ENCODE measurements at places on chromosomes 12 and 14. TPM values are rescaled to one million over a fixed set of nuclear protein-coding genes. Genes with fewer than 3 reads are reported as not detected.

GRCh38 chr12:109566424-109566823, 6.9 kb downstream of the MMAB start:
- H3K36me3 ChIP-seq, result 0 out of 2 replicates have a peak, but pooled peaks cover under 1% of the 10 kb centered on the region
- H3K27ac ChIP-seq, result no peak overlapping the region
- no peak for DNase-seq
- no peaks in the 10 kb centered on the region for H3K4me1 ChIP-seq
- H3K4me3 ChIP-seq, result no peak overlapping the region

DNA sequence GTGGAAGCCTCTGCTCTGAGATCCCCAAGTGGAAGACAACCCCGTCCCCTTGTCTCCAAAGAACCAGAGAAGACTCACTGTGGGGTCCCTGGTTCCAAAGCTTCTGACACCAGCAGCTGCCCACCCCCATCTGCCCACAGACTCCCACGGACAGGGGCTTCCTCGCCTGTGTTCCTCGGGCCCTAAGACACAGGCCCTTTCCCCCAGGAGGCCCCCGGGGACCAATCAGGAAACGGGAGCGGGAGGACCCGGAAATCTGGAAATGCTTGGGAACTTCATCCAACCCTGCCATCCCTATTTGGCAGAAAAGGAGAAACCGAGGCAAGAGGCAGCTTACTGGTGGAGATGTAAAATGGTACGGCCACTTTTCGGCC, 113.1 kb downstream of the NCOR2 start:
- no peaks in the 10 kb centered on the region for H3K27me3 ChIP-seq
- no peak overlapping the region for H3K4me3 ChIP-seq
- H3K4me1 ChIP-seq, result no peaks in the 10 kb centered on the region
- H3K27ac ChIP-seq, result no peak overlapping the region
- H3K36me3 ChIP-seq, result no peaks in the 10 kb centered on the region

DNA sequence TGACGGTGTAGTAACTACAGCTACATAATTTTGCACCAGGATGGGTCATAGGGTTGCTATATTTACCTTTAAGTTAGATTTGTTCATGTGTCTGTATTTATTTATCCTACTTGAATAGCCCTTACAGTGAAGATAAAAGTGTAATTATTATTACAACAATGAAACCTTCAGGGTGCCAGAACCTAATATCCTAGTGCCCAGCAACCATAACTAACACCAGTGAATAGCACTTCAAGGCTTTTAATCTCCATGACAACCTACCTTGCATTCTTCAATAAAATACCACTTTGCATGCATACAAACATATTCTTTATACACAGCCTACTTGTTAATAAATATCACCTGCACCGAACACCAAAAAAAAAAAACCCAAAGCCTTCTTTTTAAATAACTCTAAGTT, 58.7 kb upstream of the G2E3 start:
- no peaks in the 10 kb centered on the region for H3K36me3 ChIP-seq
- no peaks in the 10 kb centered on the region for H3K27me3 ChIP-seq
- no peaks in the 10 kb centered on the region for H3K4me1 ChIP-seq
- no peak overlapping the region for H3K4me3 ChIP-seq
- H3K27ac ChIP-seq, result no peak overlapping the region

DNA sequence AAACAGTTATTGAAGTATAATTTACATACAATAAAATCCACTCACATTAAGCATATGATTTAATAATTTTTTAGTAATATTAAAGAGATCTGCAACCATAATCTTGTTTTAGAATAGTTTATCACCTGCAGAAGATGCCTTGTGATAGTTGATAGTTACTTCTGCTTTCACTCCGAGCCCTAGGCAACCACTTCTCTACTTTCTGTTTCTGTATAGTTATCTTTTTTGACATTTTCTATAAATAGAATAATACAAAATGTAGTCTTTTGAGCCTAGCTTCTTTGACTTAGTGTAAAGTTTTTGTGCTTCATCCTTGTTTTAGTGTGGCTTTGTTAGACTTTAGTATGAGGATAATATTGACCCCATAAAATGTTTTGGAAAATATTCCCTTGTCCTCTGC, 111.0 kb downstream of the MNAT1 start:
- H3K27me3 ChIP-seq, result no peaks in the 10 kb centered on the region
- no peak for DNase-seq
- no peaks in the 10 kb centered on the region for H3K4me1 ChIP-seq
- H3K4me3 ChIP-seq, result no peak overlapping the region

DNA sequence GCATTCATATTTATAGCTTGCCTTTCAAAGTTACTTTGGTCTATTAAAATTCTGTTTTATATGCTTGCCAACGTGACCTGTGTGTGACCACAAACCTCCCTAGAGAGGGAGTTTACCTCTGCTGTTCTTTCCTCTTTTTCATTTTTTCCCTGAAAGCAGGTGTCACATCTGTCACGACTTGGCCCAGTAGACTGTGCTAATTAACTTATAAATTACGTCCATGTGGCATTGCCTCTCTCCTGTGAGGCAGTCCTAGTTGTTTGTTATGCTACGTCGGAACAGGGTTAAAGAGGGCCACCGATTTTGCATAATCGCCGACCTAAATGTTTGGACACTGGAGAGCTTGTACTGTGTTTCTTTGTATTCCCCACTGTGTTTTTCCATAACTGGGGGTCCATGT, 343.9 kb upstream of the FLRT2 start:
- H3K4me3 ChIP-seq, result no peak overlapping the region
- no peak overlapping the region for H3K27ac ChIP-seq

DNA sequence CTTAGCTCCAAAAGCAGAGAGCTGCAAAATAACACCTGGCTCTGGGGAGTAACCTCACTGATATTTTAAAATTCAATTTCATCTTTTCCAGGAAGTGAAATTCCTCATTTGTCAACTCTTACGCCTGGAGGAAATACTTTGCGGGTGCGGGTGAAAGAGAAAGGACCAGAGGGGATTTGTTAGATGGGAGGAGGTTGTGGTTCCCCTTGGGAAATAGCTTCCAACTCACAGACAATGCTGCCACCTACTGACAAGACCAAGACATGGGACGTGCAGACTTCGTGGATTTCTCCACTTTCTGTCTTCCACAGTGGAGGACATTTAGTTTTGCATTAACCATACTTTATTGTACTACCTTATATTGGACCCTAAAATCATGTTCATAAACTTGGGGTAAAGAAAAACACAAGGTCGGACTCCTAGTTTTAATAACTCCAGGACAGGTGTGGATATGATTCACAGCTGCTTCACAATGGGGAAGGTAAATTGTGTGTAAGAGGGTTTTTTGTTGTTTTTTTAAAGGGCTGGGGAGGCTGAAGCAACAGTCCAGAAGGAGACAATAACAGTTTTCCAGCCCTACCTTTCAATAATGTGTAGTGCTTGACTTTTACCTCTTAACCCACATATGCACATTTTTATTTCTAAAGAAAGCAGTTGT, 10.8 kb downstream of the FBXL14 start:
- peak; percentile 64 for DNase-seq
- H3K4me1 ChIP-seq, result peaks cover 8% of the 10 kb centered on the region

GRCh38 chr14:59186306-59186705, 2.2 kb upstream of the DAAM1 start:
- H3K4me1 ChIP-seq, result no peaks in the 10 kb centered on the region
- H3K36me3 ChIP-seq, result no peaks in the 10 kb centered on the region
- 0 out of 2 replicates have a peak, but pooled peaks cover 2% of the 10 kb centered on the region for H3K27me3 ChIP-seq
- no peak overlapping the region for H3K27ac ChIP-seq
- no peak for DNase-seq

GRCh38 chr12:69405566-69405865, 46.0 kb downstream of the YEATS4 start:
- no peak for DNase-seq
- no peak overlapping the region for H3K27ac ChIP-seq
- no peaks in the 10 kb centered on the region for H3K36me3 ChIP-seq
- H3K4me3 ChIP-seq, result no peak overlapping the region
- no peaks in the 10 kb centered on the region for H3K27me3 ChIP-seq

- H3K36me3 ChIP-seq, result peaks cover 20% of the 10 kb centered on the region
- peak overlapping the region; percentile 84 for H3K4me3 ChIP-seq
- no peaks in the 10 kb centered on the region for H3K27me3 ChIP-seq
Observed at GRCh38 chr14:74302152-74302628, 544 bp downstream of the ABCD4 start.

Gene HHIPL1
- 2.6 TPM for total RNA-seq

Gene DEGS2
- total RNA-seq, result 0.61 TPM

Gene ASCL1
- total RNA-seq, result not detected

Gene P2RX2
- total RNA-seq, result 0.84 TPM

Gene DIP2B
- total RNA-seq, result 29.6 TPM

All from H1 (cell line).